Common myeloid progenitor, CD34-positive (primary cell): ENCODE measurements at places on chromosomes 12 and 14.

DNA sequence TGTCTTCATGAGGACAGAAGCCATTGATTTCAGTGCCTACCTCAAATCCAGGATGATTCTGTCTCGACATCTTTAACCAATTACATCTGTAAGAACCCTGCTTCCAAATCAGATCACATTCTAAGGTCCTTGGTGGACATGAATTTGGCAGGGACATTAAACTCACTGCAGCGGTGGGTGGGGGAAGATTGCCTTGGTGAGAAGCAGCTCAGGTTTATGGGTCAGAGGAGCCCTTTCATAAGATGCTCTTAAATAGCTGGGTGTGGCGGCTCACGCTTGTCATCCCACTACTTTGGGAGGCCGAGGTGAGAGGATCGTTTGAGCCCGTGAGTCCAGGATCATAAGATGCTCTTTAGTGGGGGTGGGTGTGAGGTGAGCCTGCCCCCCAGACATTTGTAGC lies 42.9 kb downstream of the ELK3 start:
- no peak for DNase-seq

DNA sequence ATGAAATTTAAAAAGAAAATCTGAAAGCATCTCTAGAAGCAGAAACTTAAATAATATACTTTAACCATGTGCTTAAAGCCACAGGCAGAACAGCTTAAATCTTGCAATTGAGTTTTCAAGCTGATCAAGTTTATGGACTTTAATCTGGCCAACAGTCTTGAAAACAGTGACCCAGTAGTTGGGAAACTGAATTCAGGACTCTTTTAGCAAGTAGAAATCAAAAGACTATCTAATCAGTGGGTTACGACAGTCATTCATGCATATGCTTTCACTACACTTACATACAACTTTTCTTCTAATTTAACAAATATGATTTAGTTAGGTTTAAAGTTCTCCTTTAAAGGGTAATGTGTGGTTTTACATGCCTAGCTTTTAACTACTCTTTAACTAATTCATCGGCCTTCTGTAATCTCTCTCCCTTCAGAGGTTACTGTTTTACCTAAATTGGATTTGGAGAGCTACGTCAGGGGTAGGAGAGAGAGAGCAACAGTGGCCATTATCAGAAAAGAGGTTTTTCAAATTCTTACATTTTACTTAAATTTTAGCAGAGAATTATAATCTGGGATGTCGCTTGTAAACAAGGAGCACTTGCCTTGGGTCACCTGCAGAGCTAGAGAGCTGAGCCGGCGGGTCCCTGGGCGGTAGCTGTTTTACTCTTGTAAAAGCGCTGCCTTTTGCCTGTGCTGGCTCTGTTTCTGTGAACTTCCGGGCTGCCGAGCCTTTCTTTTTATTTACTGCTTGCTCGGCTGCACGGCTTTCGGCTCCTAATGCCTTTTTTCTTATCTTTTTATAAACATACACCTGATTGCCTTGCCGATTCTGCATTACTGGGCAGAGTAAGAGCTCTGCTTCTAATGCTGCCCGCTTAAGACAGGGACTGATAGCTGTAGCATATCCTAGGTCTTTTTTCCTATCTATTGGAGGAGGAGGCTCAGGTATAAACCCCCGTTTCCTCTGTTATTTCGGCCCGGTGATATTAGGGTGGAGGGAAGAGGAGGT lies 17.4 kb upstream of the LYZ start:
- no peak for DNase-seq

GRCh38 chr14:96754845-96755184 lies 42.4 kb upstream of the VRK1 start:
- no peak for DNase-seq

DNA sequence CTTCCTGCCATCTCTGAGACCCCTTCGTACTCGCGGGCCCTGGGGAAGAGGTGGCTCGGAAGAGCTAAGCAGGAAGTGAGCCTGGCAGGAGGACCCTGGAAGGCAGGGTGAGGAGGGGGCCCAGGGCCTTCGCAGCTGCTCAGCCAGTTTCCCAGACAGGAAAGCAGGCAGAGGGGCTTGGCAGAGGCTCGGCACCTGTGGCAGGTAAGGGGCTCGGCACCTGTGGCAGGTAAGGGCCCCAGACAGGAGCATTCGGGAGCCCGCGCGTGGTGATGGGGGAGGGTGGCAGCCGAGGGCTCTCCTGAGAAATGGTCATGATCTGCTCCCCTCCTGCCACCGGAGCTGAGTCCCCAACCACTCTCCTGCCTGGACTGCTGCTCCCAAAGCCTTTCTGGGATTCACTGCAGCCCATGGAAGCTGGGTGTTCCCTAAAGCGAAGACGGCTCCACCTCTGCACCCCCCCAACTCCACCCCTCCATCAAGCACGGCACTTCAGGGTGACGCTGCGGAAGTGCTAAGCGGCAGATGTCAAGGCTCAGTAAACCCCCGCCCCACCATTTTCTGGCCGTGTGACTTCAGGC lies 63.2 kb downstream of the PRIMA1 start:
- DNase-seq: no peak

- DNase-seq: peak; percentile 42
Observed at GRCh38 chr12:19382111-19382526, 57.2 kb upstream of the AEBP2 start.

- DNase-seq: no peak
Observed at GRCh38 chr12:22333713-22334409, 646 bp downstream of the ST8SIA1 start.

- DNase-seq: peak; percentile 31
Observed at GRCh38 chr12:105100207-105100985, 7.1 kb upstream of the WASHC4 start.
